ENCODE measurements at places on chromosomes 12 and 14.
A peak's percentile ranks its signal among the peaks of the same experiment; 100 is the strongest.

DNA sequence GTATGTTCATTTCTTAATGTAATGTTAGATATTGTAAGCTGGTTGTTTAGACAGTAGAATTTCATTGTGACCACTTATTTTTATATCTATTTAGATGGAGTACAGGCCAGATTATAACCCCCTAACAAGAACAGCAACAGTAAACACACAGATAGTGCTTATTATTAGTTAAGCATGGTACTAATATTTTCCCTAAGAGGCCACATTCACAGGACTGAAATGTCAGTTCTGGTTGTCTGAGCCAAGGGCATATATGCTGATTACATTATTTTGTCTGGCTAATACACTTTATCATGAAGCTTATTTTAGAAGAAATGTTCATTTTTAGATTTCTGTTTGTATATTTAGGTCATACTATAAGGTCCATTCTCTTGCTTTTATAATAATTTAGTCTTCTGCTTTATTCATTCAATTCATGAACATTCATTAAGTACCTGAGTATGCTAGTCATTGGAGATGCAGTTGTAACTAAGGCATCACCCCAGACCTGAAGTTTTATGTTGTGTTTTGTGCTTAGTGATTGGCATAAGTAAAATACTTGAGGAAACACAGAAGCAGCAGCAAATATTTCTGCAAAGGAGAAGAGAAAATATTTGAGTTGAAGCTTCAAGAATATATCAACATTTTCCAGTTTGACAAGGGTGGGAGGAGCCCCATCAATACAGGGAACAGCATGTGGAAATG is 413.7 kb downstream of the RAD51B start:
- no peak for DNase-seq

- DNase-seq = no peak
These were observed 80.1 kb downstream of the PHETA1 start for GRCh38 chr12:111288771-111289170.

- peak; percentile 14 for DNase-seq
These were observed 78.8 kb upstream of the NEDD1 start for GRCh38 chr12:96828169-96828789.

DNA sequence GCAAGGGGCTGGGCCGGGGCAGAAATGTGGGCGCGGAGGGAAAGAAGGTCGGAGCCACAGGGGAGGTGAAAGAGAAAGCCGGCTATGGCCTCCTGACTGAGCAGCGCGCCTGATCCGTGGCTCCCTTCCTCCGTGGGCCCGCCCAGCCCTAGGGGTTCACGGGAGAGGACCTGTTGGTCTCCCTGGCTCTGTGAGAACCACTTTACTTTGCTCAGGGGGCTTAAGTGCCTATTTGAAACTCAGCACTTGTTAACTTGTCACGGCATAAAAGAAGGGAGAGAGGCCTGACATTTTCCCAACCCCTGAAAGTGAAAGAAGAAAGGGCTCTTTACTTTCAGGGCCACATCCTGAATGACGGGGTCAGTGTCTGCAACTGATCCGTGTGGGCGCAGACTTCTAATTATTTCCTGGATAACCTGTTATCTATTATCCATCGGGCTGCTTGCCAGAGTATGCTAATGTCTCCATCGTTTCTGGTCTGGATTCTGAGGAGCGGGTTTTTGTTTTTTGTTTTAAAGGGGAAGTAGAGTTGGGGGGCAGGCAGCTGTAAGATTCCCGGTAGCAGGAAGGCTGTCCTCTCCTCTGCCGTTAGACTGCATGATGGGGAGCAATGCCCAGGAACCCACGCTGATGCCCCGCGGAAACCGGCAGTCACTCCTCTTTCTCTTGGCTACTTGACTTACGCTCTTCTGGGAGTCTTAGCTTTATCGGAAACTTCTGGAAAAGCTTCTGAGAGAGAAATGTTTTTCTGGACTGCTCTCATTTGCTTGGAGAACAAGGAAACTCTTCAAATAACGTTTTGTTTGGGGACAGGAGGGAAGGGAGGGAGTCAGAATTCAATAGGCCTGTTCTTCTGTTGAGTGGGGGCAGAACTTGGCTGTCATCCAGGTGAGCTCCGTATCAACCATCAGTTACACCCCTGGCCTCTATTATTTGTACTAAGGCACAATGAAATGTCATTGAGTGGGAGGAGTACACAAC is 127.7 kb upstream of the MAX start:
- peak; percentile 72 for DNase-seq

- peak; percentile 82 for DNase-seq
These were observed 239.1 kb downstream of the SSPN start for GRCh38 chr12:26434299-26435068.

GRCh38 chr12:110345963-110346362 is 57.5 kb downstream of the ANAPC7 start:
- no peak for DNase-seq

- no peak for DNase-seq
These were observed 1.6 kb downstream of the CBLN3 start for GRCh38 chr14:24427537-24428508.
